ENCODE measurements at places on chromosomes 6 and 20. TPM values are rescaled to one million over a fixed set of nuclear protein-coding genes. Genes with fewer than 3 reads are reported as not detected.

The ZNF322 gene
- polyA plus RNA-seq, result 16.1 TPM

The CASS4 gene
- polyA plus RNA-seq, result not detected

The GRM1 gene
- 0.35 TPM for polyA plus RNA-seq

The PPP1R16B gene
- 0.10 TPM for polyA plus RNA-seq

The ENPP1 gene
- 1.2 TPM for polyA plus RNA-seq

The BMP7 gene
- polyA plus RNA-seq, result 178 TPM

The NKAIN4 gene
- polyA plus RNA-seq, result not detected

The CEBPB gene
- 22.9 TPM for polyA plus RNA-seq

Data from cardiac muscle cell (in vitro differentiated cells and primary cell).